H7 (cell line): ENCODE measurements at places on chromosomes 4 and X.
A peak's percentile ranks its signal among the peaks of the same experiment; 100 is the strongest.

GRCh38 chr4:57068237-57068981 lies 41.8 kb downstream of the IGFBP7 start:
- no peak for DNase-seq

- no peak for DNase-seq
Observed at GRCh38 chr4:25310066-25310802, 2.3 kb upstream of the ZCCHC4 start.

GRCh38 chr4:10781805-10782204 lies 97.2 kb upstream of the CLNK start:
- DNase-seq: no peak

DNA sequence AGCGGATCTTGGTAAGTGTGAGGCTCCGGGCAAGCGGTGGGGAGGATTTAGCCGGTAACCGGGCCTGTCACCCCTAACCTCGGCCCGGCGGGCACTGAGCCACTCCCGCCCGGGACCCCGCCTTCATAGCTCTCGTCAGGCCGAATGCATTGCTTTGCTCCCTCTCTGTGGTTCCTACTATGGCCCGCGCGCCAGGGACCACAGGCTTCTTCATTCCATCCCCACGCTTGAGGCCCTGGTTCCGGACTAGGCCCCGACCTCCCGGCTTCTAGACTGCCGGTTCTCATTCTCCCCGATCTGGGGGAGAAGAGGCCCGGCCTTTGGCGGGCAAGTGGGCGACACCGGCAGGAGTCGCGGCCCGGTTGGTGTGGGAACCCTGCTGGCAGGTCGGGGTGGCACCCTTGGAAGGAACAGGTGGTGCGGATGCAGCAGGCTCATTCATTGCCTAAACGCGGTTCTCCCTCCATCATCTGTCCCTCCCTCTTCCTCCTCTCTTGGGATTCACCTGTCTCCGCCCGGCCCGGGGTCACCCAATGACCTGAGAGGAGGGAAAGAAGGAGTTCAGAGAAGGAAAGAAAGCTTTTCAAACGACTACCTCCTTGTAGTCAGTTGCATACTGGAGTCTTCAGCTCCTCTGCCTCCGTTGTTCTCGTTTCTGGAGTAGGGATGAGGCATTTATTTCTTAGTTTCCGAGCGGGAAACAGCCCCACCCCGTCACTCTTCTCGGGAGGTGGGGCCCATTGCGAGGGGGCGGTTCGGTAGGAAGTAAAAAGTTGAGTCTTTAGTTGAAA lies at the start of gene NDUFC1:
Gene NDUFC1 (minus strand): TSS at position 657 of the 791 bp plus-strand sequence. CDS start 6,679 bp downstream, outside the sequence.
- peak; percentile 80 for DNase-seq

- no peak for DNase-seq
Observed at GRCh38 chrX:154056770-154057241, 37.1 kb upstream of the IRAK1 start.

- DNase-seq: no peak
Observed at GRCh38 chrX:136747003-136747986, 33.4 kb downstream of the ARHGEF6 start.

- no peak for DNase-seq
Observed at GRCh38 chr4:82510216-82510615, 51.6 kb downstream of the TMEM150C start.

- peak; percentile 42 for DNase-seq
Observed at GRCh38 chr4:55636656-55636999, 530 bp upstream of the NMU start.
